Upper lobe of left lung (tissue), 6 donors: ENCODE measurements at places on chromosomes 6 and 20. TPM values are rescaled to one million over a fixed set of nuclear protein-coding genes. Genes with fewer than 3 reads are reported as not detected.

RHAG gene
- total RNA-seq, result 0.61 TPM

VSX1 gene
- not detected for total RNA-seq

ZC2HC1B gene
- total RNA-seq, result not detected

CLVS2 gene
- total RNA-seq, result not detected

TP53INP2 gene
- 26.1 TPM for total RNA-seq

SLC22A7 gene
- not detected for total RNA-seq

CCDC170 gene
- 1.7 TPM for total RNA-seq

ARG1 gene
- total RNA-seq, result 5.1 TPM

KIAA0408 gene
- total RNA-seq, result 20.5 TPM

ZNFX1 gene
- total RNA-seq, result 40.8 TPM

TPX2 gene
- total RNA-seq, result 4.0 TPM

GRIK2 gene
- 0.39 TPM for total RNA-seq

NMBR gene
- total RNA-seq, result not detected

PRRT1 gene
- 6.3 TPM for total RNA-seq

TDRD6 gene
- total RNA-seq, result 0.15 TPM

MROH8 gene
- 4.2 TPM for total RNA-seq

RBM24 gene
- total RNA-seq, result 0.26 TPM

STMN3 gene
- total RNA-seq, result 5.5 TPM

HNF4A gene
- 0.74 TPM for total RNA-seq

THEMIS gene
- total RNA-seq, result 7.8 TPM
